ENCODE measurements at places on chromosomes 4 and X. TPM values are rescaled to one million over a fixed set of nuclear protein-coding genes. Genes with fewer than 3 reads are reported as not detected.

DDIT4L gene
- total RNA-seq = 3.4 TPM

DNA sequence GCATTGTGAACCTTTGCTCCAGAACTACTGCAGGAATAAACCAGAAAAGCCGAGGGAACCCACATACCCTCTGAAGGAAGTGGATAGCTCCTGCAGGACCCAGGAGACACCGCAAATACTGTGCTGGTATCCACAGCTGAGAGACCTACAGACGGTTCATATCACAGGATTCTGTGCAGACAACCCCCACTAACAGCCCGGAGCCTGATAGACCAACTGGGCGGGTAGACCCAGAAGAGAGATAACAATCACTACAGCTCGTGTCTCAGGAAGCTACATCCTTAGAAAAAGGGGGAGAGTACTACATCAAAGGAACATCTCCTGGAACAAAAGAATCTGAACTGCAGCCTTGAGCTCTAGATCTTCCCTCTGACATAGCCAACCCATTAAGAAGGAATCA, 150.8 kb downstream of the FRAS1 start:
- DNase-seq = no peak

- DNase-seq = no peak
Measured at GRCh38 chr4:158613046-158613445, 58.6 kb downstream of the C4orf46 start.

DNA sequence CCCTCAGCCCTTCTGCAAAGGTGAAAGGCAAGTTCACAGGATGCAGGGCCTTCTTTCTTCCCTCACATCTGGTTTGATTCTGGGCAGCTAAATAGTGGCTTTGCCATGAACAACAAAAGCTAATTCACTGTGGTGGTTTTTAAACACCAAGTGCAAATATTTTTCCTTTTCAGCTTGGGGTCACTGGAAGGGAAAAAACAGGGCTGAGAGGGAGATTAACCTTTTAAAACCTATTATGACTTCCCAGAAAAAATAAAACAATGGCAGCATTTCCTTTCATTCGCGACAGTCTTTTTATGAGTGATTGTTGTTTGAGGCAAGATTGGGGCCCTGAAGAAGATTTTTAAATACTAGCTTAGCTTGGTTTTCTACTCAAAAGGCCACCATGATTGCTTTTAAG, 103.7 kb upstream of the SCML1 start:
- DNase-seq = no peak

NXF2B gene
- 1.5 TPM for total RNA-seq

DNA sequence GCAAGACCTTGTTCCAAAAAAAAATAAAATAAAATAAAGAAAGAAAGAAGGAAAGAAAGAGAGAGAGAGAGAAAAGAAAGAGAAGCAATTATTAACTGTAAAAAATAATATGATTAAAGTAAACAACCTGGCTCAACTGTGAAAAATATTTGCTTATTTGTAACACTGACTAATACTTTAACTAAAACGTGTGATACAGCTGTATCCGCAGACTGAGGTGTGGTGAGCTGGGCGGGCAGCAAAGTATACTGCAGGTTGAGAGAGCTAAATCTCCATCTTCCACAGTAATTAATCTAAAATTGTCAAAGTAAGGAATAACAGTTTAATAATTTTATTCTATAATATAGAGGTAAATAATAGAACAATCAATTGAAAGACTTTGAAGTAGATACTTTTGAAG, 145.5 kb upstream of the FAM241A start:
- DNase-seq = no peak

DNA sequence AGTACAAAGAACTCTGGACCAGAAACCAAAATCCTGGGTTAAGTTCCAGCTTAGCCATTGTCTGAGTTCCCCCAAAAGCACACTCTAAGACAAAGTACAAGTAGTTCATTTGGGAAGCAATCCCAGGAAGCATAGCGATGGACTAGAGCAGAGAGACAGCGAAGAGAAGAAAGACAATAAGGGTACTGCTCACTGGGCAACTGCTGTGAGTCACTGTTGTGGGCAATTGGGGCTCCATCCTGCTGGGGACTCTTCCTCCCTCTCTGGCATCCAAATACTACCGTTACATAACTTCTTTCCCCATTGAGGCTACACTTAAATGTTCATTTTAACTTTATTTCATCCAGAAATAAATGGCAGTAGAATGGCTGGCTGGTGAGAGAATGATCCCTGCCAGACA, 14.1 kb downstream of the SRPX start:
- no peak for DNase-seq

- DNase-seq = no peak
Measured at GRCh38 chr4:183299464-183299863, 20.6 kb downstream of the CLDN22 start.

DNA sequence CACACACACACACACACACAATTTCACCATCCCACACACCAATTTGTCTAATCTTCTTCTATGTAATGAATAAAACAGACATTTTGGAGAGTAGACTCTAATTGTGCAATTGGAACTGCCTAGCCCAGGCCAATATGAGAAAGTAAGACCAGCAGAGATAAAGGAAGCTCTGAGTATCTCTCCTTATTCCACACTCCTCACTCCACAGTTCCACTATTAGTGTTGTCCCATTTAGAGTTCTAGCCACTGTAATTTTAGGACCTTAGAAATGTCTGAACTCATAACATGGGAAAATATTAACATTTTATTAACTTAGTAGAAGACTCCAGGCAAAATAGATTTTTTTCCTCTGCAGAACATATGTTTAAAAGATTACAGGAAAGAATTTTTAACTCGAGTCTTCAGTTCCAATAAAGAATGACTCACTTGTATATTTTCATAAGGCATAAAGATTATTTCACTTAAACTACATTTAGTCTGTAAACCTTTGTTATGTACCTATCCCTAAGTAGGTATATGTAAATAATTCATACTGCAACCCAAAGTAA, 297.6 kb upstream of the INTU start:
- DNase-seq = no peak

- DNase-seq = no peak
Measured at GRCh38 chr4:18012134-18012806, 9.3 kb downstream of the LCORL start.

ATP1B4 gene
- total RNA-seq = not detected

GRCh38 chr4:59060002-59060846, 1950.0 kb upstream of the IGFBP7 start:
- no peak for DNase-seq

GRCh38 chrX:369563-370101, 17.1 kb downstream of the PPP2R3B start:
- no peak for DNase-seq

DNA sequence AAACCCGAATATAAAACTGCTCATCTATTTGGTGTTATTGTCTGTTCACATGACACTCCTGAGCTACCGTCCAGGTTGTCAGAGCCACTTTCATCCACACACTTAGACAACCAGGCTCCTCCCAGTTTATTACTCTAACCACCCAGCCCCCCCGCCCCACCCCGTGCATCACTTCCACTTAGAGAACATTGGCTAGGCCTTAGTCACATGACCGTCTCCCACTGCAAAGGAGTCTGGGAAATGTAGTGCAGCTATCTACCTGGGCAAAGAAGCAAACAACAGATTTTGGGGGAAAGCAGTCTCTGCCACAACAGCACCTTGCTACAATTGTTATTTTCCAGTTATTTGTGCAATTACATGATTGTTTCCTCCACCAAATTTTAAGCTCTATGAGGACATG, 57.6 kb upstream of the RBPJ start:
- DNase-seq = no peak

UGT2B10 gene
- total RNA-seq = not detected

CABS1 gene
- total RNA-seq = not detected

DNA sequence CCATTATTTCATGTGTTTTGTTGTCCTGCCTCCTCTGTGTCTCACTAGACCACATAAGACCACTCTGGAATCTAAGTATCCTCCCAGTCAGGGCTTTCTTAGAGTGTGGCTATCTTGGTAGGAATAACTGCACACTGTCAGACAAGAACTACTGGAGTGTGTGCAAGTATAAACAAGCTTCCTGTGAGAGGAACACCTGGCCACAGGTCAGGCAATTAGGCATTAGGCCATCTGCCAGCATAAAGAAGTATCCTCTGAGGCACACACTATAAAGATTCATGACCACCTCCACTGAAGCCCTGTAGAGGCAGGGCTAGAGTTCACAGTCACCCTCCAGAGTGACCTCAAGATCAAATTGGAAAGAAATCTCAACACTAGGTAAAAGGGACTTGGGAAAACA, 507.0 kb upstream of the PABPC4L start:
- DNase-seq = no peak

DNA sequence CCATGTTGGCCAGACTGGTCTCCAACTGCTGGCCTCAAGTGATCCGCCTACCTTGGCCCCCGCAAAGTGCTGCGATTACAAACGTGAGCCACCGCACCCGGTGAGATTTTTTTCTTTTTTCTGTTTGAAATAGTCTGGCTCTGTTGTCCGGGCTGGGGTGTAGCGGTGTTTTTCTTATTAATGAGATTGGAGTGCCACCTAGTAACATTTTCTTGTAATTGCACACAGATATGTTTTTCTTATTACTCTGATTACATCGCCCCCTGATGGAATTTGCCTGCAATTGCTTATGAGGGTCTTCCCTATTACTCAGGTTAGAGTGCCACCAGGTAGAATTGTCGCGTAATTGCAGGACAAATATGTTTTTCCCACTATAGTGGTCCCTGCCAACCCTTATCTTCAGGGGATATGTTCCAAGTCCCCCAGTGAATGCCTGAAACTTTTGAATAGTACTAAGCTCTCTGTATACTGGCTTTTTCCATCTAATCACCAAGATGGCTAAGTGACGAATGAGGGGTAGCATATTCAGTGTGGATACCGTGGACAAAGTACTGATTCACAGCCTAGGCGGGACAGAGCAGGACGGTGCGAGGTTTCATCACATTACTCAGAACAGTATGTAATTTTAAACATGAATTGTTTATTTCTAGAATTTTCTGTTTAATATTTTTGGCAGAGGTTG, 8.6 kb upstream of the PDHA1 start:
- DNase-seq = peak; percentile 4

GRCh38 chr4:95317085-95317793, 231.5 kb downstream of the UNC5C start:
- DNase-seq = no peak

DNA sequence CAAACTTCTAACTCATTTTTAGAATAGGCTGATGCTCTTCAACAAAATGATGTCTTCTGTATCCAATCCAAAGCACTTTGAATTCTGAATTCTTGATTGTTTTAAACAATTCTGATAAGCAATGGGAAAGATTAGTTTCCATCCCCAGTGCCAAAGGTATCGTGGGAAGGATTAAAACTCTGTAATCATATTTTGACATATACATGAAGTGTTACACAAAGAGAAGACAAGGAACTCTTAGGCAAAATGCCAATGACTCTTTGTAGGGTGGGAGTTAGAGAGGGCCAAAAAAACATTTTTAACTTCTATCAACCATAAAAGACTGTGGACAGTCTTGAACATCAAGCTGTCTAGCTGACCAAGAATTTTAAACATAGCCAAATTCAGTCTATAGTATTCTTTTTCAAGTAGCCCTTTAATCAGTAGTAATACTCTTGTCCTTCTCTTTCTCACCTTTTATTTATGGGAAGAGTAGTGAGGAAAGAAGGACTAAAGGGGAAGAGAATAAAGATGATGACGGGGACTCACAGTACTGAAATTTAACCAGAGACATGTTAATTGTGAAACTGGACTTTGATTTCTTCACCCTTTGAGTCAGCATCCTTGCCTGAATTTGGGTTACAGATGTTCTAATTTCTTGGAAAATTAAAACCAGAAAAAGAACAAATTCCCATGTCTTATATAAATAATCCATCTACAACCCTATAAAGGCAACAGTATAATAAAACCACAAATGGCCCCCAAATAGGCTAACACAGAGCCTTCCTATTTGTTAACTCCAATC, 51.8 kb upstream of the VEGFD start:
- DNase-seq = no peak

DNA sequence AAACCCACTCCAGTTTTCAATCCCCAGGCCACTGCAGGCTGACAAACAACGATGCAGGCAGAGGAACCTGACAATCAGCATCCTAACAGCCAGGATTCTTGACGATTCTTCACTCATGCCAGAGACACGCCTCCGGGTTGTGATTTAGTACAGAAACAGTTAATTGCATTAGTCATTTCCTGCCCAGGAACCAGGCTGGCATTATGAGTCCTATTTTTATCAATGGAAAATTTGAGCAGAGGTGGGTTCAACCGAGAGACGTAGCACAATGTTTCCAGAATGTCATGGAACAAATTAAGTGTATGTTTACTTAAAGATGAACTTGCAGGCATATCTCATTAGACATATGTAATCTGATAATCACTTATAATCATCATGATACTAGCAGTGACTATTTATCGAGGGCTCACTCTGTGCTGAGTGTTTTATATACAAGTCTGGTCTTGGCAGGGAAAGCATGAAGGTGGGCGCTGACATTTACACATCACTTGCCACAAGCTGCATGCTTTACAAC, 159.7 kb downstream of the NSUN7 start:
- DNase-seq = no peak

GRCh38 chr4:108052558-108053120, 63.0 kb downstream of the HADH start:
- no peak for DNase-seq

CAPN6 gene
- 1.5 TPM for total RNA-seq

DNA sequence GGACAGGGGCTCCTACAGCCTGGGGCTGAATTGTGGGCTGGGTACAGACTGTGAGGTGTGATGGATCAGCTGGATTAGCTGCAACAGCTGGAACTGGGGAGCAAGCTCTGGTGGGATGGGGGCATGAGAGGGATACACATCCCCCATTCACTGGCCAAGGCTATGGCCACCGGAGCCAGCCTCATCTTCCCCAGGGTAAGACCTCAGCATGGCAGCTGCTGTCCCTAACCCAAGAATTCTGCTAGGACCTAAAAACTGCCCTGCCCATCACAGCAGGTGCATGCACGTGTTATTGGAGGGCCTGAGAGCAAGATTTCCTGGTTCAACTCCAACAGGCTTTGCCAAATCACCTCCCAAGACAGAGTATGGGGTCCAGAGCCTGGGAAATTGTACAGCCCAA, 258.6 kb upstream of the AGTR2 start:
- DNase-seq = no peak

DNA sequence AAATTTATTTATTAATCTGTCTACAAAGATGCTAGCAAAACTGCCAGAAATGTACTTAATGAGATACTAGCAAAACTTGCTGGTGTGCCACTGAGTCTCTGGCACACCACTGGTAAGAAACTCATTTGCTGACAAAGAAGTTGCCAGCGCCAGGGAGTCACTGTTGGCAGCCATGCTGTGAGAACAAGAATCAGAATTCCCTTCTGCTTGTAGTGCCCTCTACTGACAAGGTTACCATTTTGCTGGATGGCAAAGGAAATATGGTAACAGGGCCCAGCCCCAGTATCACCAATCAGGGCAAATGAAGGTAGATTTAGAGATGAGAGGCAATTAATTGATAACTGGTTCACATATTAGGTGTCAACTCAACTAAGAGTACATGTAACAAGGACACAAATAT, 750.1 kb upstream of the ADGRL3 start:
- DNase-seq = no peak

GRCh38 chr4:71938776-71939175, 93.0 kb upstream of the NPFFR2 start:
- no peak for DNase-seq

DNA sequence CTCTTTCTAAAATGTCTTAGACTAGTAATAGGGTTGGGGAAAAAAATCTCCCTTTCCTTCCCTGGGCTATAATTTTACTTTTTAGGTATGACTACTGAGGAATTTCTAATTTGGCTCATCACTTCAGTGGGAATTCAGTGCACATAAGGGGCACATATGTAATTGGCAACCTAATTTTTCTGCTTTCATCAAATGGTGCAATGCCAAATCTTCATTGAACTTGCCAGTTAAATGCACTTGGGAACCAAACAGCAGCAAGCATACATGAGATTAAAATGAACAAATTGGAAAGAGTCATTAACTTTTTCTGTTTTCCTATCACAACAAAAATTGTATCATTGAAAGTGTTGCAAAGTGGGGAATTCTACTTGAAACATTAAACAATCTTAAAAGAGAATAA, 2.9 kb upstream of the CCSER1 start:
- DNase-seq = no peak
